Stimulated activated CD4-positive, alpha-beta T cell treated with anti-CD3 and anti-CD28 coated beads, Interleukin-1b, Interleukin-23, amount 100 ng/mL, for 1 hour (primary cell): ENCODE measurements at places on chromosomes 3 and 15.

GRCh38 chr15:35724626-35725025 is 178.7 kb upstream of the DPH6 start:
- DNase-seq, result no peak

DNA sequence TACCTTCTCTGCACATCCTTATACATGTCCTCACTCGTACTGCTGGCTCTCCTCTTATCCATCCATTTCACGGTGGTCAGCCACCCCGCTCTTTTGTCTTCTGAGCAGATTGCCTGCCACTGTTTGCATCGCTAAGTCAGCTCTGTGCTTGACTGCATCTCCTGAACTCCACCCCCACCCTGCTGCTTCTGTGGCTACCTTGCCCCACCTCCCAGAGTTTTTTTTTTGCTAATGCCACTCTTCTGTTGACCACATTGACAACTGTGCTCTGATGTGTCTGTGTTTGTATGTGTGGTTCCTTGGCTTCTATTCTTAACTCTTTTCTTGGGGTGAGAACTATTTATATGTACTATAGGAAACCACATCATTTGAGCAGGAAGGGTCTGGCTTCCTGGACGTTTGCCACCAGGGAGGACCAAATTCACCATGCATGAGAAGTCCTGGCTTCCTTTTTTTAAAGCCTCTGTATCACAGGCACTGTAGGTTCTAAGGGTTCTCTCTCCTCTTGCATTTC is 12.8 kb upstream of the MTMR10 start:
- no peak for DNase-seq

GRCh38 chr15:70095408-70096214 is 2.1 kb downstream of the TLE3 start:
- DNase-seq, result no peak

GRCh38 chr3:10508619-10509260 is 3.4 kb upstream of the ATP2B2 start:
- no peak for DNase-seq

GRCh38 chr3:69409011-69409410 is 23.1 kb upstream of the FRMD4B start:
- DNase-seq, result no peak

- DNase-seq, result no peak
Measured at GRCh38 chr3:98501863-98502576, 4.5 kb downstream of the OR5K2 start.

DNA sequence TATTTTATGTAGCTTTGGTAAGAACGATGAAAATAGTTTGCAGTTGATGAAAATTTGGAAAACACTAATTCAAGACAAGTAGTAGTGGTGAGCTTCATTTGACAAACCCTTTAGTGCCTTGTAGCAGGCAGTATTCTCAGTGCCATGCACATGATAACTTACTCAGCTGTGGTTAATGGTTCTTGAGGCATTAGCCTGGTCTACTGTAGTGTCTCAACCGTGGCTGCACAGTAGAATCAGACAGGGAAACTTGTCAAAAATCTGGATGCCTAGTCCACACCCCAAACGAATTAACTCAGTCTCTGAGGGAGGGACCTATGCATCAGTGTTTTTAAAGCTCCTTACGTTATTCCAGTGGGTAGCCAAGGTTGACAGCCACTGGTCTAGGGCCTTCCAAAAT is 45.4 kb downstream of the PSMD6 start:
- DNase-seq, result no peak

DNA sequence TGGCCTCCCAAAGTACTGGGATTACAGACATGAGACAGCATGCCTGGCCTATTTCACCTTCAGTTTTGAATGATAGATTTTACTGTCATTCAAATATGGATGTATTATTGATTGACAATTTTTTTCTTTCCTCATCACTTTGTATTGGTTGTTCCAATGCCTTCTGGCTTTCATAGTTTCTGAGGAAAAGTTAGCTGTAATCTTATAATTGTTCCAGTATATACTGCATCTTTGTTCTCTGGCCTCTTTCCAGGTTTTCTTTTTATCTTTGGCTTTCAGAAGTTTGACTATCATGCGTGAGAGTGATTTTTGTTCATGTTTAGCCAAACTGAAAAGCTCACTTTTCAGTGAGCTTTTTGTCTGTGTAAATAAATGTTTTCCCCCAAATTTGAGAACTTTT is 157.1 kb downstream of the RSRC1 start:
- DNase-seq, result no peak

GRCh38 chr3:94928921-94929320 is 866.1 kb downstream of the NSUN3 start:
- no peak for DNase-seq

GRCh38 chr3:71487418-71487817 is 96.1 kb downstream of the FOXP1 start:
- DNase-seq, result no peak

DNA sequence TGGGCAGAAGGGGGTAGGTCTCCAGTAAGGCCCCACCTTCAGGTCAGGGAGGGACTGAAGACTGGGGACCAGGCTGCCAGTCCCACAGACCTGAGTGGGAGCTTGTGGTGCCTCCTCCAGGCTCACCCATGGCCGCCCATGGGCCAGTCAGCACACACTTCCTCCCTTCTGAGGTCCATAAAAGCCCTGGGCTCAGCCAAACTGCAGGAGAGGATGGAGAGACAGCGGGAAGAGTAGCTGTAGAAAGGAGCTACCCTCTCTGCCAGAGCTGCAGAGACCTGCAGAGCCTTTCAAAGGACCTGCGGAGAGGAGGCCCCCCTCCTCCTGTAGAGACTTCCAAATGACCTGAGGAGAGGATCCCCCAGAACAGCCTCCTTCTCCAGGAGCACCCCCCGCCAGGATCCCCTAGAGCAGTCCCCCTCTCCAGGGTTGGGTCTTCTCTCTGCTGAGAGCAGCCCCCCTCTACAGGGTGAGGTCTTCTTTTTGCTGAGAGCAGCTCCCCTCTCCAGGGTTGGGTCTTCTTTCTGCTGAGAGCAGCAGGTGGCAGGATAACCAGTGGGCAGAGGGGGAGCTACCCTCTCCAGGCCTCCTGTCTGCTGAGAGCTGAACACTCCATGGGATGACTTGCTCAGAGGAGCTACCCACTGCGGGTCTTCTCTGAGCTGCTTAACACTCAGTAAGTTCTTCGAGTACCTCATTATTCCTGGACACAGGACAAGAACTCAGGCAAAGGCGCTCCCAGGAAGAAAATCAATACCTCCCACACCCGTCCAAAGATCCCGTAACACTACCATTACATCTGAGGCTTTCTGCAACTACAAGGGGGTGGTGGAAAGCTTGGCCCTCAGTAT is 5.0 kb upstream of the SKIC8 start:
- DNase-seq, result no peak

DNA sequence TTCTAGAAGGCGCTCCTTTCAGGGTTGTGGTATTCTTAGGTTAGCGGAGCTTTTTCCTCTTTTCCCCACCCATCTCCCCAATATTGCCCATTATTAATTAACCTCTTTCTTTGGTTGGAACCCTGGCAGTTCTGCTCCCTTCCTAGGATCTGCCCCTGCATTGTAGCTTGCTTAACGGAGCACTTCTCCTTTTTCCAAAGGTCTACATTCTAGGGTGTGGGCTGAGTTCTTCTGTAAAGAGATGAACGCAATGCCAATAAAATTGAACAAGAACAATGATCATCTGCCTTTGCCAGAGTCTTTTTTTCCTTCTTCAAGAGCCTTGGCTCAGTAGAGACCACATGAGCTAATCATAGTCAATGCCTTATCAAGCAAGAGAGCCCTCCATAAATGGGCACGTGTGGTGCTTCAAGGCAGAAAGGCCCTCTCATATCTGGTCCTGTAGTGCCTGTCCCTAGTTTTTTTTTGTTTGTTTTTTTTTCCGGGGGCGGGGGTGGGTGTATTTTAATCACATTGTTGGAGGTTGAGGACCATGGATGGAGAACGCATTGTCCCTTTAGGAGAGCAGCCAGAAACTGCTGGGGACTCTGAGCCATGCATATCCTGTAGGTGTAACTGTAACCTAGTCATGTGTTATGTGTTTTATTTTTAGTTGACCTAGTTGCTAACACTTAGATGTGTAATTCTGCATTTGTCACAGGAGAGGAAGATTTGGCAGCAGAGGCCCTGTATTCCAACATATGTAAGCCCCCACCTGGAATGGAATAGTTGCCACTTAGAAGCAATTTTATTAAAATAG is 64.7 kb upstream of the ACAD9 start:
- no peak for DNase-seq

GRCh38 chr3:133996996-133997395 is 32.7 kb downstream of the SLCO2A1 start:
- DNase-seq, result no peak

DNA sequence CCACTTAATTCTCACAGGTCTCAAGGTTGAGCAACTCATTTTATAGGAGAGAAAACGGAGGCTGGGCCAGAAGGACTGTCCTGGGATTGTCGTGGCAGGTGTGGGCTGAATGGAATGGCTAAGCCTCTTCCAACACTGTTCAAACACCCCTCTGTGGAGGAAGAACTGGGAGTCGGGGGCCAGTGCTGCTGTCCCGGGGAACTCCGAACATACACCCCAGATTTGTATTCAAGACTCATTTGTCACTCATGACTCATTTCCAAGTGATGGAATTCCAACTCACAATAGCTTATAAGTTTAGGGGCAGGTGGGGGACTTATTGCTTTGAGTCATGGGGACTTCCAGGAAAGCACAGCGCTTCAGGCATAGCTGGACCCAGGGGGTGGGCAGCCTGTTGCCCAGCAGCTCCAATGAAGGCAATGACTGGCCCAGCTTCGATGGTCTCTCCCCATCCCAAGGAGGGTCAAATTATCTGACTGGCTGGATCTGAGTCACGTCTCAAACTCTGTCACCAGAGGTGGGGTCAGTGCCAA is 72.5 kb downstream of the TM2D3 start:
- no peak for DNase-seq

DNA sequence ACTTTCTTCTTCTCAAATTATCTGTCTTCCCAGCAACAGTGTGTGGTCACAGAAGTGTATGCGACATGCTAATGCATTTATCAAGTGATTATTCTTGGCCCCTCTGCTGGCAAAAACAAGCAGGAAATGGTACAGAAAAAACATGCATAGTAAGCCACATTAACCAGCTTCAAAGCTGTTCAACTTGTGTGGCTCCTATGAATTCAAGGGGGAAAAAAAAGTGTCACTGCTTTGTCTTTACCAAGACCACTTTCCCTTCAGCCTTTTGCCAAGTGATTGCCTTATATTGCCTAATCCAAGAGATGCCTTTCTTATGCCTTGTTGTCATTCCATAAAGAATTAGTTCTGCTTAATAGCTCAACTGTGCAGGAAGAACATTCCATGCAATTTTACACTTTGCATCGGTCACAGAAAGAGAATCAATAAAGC is 39.1 kb downstream of the PRTG start:
- no peak for DNase-seq

DNA sequence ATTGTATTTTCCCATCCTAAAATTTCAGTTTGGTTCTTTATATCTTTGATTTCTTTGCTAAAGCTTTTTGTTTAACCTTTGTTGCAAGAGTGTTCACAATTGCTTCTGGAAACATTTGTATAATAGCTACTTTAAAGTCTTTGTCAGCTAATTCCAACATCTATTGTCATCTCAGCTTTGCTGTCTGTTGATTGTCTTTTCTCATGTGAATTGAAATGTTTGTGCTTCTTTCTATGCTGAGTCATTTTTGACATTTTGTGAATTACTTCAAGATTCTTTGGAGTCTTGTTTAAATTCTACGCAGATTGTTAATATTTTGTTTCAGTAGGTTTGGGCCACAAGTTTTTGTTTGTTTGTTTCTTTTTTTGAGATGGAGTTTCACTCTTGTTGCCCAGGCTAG is 73.2 kb downstream of the SUCNR1 start:
- DNase-seq, result no peak

- DNase-seq, result no peak
Measured at GRCh38 chr15:87021751-87022150, 942.1 kb downstream of the AGBL1 start.

- DNase-seq, result no peak
Measured at GRCh38 chr3:112693186-112693585, 52.2 kb upstream of the CCDC80 start.

GRCh38 chr3:192826214-192827006 is 91.2 kb downstream of the MB21D2 start:
- DNase-seq, result no peak

GRCh38 chr3:100850156-100850555 is 140.9 kb downstream of the TFG start:
- no peak for DNase-seq

DNA sequence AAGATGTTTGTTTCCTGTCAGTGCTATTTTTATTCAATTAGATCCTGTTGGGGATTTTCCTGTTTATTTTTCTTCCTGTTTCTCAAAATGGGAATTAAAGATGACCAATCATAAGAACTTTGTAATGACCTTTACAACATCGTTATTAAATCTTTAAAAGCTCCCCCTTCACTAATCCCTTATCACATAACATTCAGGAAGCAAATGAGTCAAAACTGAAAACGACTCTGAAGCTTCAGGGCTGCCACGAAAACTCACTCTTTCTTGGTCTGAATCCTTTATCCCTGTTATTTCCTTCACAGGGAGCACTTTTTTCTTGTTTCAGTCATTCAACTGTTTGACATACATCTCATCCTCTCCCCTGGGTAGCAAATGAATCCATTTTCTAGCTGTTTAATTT is 75.8 kb upstream of the MB21D2 start:
- no peak for DNase-seq

DNA sequence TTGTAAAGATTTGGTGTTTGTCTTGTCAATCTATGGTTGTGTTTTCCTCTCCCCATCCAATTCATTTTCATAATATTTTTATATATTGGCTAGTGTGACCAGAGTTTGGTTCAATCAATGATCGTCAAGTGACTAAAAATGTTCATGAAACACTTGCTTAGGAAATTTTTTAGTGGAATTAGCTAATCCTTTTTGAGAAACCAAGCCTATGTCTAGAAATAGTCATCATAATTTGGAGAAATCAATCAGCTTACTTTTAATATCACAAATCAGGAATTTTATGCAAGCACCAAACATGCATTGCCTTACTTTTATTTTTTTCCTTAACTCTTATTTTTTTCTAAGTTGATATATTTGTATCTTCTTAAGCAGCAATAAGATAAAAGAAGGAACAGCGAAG is 403.1 kb upstream of the TBL1XR1 start:
- no peak for DNase-seq

DNA sequence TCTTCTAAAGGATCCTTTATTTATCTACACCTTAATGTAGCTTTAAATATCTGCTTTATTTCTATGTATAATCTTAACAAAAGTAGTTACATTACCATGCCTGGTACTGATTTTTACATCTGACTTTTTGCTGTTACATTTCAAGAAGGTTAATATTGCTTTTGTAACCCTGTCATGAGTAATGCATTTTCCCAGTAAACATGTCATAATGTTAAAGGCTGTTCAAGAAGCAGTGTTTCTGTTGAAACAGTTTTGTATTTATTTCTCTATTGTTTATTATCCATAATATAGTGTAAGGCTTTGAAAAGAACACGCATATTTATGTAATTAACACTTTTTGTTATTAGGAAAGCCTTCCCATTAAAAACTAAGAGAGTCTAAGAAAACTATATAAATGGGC is 98.5 kb upstream of the SOX2 start:
- DNase-seq, result no peak

- DNase-seq, result no peak
Measured at GRCh38 chr3:21744793-21745192, 6.2 kb downstream of the ZNF385D start.
